ENCODE measurements at places on chromosomes 2 and 18.

DNA sequence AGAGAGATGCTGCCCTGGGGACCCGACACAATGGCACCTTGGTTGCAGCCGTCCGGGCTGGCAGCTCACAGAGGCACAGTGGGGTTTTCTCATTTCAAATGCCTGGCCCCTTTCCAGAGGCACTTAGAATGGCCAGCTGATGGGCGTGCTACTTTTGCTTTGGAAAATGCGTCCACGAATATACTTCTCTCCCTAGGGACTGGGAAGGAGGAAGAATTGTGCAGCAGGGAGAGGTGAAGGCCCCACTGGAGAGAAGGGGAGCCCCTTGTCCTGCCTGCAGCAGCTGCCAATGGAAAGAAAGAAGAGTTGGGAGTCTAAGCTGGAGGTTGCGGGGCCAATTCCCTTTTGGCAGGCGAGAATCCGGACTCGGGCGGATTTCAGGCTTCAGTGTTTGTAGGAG is 1.1 kb upstream of the MAL start:
- DNase-seq: no peak

DNA sequence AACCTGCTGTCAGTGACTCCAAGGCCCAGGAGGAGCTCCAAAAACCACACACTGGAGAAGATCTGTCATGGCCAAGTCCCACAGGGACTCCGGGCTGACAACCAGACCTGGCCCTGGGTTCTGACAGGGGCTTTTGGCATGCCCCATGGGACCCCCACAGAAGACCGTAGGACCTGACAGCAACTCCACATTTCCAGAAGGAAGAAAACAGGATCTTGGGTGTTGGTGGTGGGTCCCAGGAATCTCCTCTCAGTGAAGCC is 275.9 kb upstream of the HS6ST1 start:
- DNase-seq: no peak

GRCh38 chr2:573025-573424 is 104.2 kb downstream of the TMEM18 start:
- no peak for DNase-seq

DNA sequence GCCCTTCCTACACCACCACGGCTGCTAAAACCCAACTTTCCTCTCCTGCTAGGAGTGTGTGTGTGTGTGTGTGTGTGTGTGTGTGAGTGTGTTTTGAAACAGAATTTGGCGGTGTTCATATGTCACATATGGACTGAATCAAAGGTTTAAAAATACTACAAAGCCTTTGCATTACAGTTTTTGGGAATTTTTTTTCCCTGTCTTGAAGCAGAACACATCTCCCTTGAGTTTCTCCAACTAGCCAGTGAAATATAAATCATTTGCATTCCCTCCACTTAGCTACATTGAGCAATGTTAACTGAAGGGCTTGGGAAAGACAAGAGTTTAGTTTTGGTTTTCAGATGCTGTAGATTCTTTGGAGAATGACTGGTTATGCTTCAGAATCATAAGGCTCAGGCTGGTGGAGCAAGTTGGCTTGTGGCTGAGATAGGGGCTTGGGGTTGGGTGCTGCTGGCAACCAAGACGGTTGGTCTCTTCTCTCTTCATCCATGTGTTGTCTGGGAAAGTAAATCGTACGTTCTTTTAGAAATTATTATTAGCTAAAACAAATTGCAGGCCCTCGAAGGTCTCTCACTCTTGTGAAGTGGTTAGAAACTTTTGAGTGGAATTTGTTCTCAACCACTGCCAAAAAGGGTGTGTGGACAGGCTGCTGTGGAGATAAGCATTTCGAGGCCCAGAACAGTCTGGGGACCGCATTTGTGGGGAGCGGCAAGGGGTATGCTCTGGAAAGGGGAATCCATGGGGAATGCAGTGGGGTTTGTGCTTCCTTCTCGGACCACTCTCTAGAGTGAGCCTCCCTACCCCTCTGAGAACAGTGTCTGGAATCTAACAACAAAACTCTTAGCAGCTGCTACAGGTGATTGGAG is 1.4 kb downstream of the NRP2 start:
- DNase-seq: no peak

DNA sequence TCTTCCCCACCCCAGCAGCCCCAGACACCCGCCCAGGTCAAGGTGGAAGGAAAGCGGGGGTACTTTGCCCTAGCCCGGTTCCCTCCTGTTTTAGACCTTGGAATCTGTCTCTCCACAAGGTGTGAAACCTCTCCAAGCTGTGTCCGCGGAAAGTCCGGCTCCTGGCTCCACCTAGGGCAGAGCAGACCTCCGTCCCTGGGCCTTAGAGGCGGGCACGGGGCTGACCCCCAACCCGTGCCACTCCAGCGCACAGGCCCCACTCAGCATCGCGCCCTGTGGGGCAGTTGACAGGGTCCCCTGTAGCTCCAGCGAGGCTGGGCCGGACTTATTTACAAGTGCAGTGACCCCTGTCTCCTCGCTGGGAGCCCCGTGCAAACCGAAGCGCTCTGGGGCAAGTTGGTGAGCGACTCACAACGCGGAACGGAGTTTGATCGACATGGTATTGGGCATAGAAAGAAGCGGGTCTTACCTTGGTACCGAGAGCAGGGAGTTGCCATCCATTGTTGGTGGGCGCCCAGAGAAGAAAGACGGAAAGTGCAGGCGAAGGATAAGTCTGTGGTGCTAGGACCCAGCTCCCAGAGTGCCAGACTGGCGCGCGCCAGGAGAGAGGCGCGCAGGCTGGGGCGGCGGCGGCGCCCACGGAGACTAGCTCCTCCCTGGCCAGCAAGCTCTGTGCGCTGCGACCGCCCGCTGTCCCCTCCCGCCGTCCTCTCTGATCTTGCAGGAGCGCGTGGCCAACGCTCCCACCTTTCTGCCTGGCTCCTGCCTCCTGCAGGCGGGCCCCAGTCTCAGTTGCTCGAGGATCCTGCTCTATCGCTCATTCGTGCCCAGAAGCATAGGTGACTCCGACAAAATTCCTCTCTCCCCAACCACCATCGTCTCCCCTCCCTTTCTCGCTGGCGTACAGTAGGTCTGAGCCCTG is at the start of gene SPHKAP:
Gene SPHKAP (minus strand): TSS at position 590 of the 922 bp plus-strand sequence. CDS start 89 bp downstream, at position 501.
- DNase-seq: no peak

GRCh38 chr18:3689091-3689490 is 239.1 kb downstream of the TGIF1 start:
- no peak for DNase-seq

DNA sequence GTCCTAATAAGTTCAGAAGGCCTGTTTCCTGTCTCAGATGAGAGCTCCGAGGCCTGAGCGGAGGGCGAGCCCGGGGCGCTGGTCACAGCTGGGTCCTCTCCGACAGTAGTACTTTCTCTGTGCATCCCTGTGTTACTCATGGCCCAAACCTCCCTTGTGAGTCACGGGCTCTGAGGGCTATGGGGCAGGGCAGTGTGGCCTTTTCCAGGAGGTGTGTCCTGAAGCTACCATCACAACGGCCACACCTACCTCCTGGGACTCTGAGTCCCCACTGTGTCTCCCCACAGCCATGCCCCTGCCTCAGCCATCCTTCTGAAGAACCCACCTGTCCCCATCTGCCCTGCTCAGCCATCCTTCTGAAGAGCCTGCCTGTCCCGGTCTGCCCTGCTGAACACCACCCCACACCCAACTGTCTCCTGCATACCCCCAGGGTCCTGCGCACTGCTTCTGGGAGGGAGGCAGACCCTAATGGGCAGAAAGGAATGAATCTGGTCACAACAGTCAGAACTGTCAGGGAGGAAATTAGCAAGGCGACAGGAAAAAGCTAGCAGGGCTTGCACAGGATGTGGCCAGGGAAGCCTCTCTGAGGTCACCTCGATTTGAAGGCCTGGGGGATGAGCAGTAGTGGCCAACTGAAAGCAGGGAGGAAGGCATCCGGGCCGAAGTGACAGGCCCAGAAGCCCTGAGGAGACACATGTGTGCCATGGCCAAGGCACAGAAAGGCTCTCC is 145.4 kb upstream of the RIOK3 start:
- no peak for DNase-seq
